Activated T-helper 1 cell treated with anti-CD3 and anti-CD28 coated beads, Interleukin-2, amount 50 U/mL, for 16 hours (primary cell): ENCODE measurements at places on chromosomes 4 and X.

GRCh38 chrX:39227371-39227770, 426.1 kb downstream of the MID1IP1 start:
- DNase-seq = no peak

- DNase-seq = no peak
These were observed 36.1 kb upstream of the CORIN start for GRCh38 chr4:47873877-47874541.

- peak; percentile 3 for DNase-seq
These were observed 5.7 kb downstream of the MXD4 start for GRCh38 chr4:2256156-2256731.

GRCh38 chr4:109887071-109887470, 25.6 kb upstream of the EGF start:
- DNase-seq = no peak

DNA sequence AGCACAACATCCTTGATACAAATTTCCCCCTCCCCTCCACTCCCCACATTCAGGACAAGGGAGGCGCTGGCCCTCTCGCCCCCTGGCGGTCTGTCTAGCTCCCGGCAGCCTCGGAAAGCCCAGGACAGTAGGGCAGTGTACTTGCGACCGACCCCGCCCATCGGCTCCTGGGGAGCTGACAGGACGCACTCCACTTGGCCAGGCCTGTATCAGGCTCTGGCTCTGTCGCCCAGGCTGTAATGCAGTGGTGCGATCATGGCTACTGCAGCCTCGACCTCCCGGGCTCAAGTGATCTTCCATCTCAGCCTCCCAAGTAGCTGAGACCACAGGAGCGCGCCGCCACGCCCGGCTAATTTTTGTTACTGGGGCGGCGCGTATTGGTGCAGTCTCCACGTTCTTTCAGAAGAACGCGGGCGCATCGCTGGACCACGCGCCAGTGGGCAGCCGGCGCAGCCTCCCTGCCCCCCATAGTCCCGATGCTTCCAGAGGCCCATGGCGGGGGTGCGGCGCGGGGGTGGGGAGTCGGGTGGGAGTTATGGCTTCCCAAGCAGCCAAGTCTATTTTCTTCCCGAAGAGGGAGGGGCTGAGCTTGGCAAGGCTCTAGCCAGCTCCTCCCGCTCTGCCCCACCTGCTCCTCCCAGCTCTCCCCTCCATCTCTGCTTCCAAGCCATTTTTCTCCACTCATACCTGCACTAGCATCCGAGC, 7.8 kb upstream of the AKAP14 start:
- no peak for DNase-seq
